T-cell (primary cell): ENCODE measurements at places on chromosomes 4 and X. TPM values are rescaled to one million over a fixed set of nuclear protein-coding genes. Genes with fewer than 3 reads are reported as not detected.

- H3K4me3 ChIP-seq = no peak overlapping the region
- H3K27ac ChIP-seq = no peak overlapping the region
- no peak for DNase-seq
- H3K36me3 ChIP-seq = no peaks in the 10 kb centered on the region
Measured at GRCh38 chr4:184479516-184479950, 5.2 kb upstream of the IRF2 start.

DNA sequence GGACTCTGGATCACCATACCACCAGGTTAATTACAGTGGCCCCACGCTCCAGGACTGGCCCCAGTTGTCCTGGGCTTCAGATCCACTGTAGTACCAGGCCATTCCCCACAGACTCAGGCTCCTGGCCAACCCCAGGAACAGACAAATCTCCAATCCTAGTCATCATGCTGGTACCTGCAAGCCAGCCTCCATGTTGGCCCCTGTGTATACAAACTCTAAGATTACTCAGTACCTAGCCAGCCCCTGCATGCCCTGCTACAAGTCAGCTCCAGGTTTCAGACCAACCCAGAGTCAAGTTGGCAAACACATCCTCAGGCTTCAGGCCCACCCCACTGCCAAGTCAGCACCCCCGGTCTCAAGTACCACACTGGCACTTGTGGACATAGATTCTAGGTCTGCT is 85.9 kb downstream of the KLF8 start:
- no peaks in the 10 kb centered on the region for H3K27me3 ChIP-seq
- no peak overlapping the region for H3K4me3 ChIP-seq
- H3K4me1 ChIP-seq = no peaks in the 10 kb centered on the region
- no peak for DNase-seq
- no peak overlapping the region for H3K27ac ChIP-seq
- H3K36me3 ChIP-seq = no peaks in the 10 kb centered on the region

DNA sequence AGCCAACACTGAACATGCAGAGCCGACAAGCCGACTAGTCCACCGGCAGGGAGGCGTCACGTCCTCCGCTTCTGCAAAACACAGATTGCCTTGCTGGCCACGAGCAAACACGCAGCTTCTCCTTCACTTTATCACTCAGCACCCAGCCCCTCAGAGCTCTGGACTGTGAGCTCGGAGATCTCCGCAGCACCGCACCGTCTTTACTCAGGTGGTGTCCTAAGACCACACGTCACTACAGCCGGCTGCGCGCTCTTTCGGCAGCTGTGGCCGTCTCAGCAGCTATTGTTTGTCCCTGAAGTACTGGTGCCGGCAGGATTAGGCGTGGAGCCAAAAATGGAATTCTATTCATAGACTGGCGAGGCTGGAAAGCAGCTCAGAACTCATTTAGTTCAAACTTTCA is 72.0 kb downstream of the FAT1 start:
- no peaks in the 10 kb centered on the region for H3K36me3 ChIP-seq
- H3K27ac ChIP-seq = no peak overlapping the region
- no peak for DNase-seq

The TMEM271 gene
- not detected for total RNA-seq

The PDZD4 gene
- total RNA-seq = 51.3 TPM

The CLNK gene
- total RNA-seq = 0.39 TPM
